ENCODE measurements at places on chromosomes 5 and 9. TPM values are rescaled to one million over a fixed set of nuclear protein-coding genes. Genes with fewer than 3 reads are reported as not detected.
A peak's percentile ranks its signal among the peaks of the same experiment; 100 is the strongest.

- no peak for DNase-seq
Observed at GRCh38 chr5:51131266-51131665, 252.0 kb upstream of the ISL1 start.

The SLC26A2 gene
- 11.1 TPM for total RNA-seq

The CARD6 gene
- total RNA-seq, result 2.7 TPM

The SHISAL2B gene
- total RNA-seq, result not detected

- DNase-seq, result no peak
Observed at GRCh38 chr5:53890490-53890889, 330.1 kb downstream of the NDUFS4 start.

The DOCK8 gene
- 1.3 TPM for total RNA-seq

GRCh38 chr5:43631182-43631910, 28.4 kb downstream of the NNT start:
- DNase-seq, result peak; percentile 51

DNA sequence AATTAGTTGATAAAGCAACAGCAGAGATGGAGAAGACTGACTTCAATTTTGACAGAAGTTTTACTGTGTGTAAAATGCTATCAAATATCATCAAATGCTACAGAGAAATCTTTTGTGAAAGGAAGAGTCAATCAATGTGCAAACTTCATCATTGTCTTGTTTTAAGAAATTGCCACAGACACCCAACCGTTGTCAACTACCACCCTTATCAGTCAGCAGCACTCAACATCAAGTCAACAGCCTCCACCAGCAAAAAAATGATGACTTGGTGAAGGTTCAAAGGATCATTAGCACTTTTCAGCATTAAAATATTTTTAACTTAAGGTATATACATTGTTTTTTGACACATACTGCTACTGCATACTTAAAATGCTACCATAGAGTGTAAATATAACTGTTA, 888.8 kb downstream of the CDH18 start:
- DNase-seq, result no peak

- peak; percentile 55 for DNase-seq
Observed at GRCh38 chr5:134114886-134115805, 665 bp downstream of the TCF7 start.

GRCh38 chr9:101443364-101443771, 7.8 kb upstream of the ALDOB start:
- DNase-seq, result no peak
